Posterior vena cava (tissue), 2 donors: ENCODE measurements at places on chromosomes 5 and 9. TPM values are rescaled to one million over a fixed set of nuclear protein-coding genes. Genes with fewer than 3 reads are reported as not detected.

The C9orf85 gene
- total RNA-seq, result 9.9 TPM

The IL13 gene
- 0.29 TPM for total RNA-seq

- DNase-seq, result no peak
Observed at GRCh38 chr5:103393101-103393754, 134.7 kb downstream of the MACIR start.

DNA sequence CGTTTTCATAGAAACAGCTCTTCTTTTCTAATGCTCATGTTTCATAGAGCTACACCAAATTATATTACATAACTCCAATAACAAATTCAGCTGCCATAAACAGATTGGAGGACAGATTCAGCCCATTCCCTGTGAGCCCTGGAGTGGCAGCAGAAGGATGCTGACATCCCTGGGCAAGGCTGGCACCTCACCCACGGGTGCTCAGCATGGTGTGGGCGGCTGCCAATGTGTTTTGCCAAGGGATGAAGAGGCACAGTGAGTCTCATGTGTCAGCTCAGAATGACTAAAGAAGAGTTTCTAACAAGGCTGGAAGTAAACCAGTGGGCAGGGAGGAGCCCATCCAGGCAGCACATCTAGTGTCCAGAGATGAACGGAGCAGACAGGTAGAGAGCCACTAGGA, 127.1 kb upstream of the ICE1 start:
- DNase-seq, result no peak

GRCh38 chr5:1004461-1005248, 3.9 kb upstream of the NKD2 start:
- peak; percentile 92 for DNase-seq

GRCh38 chr5:128770907-128771306, 194.4 kb upstream of the SLC27A6 start:
- DNase-seq, result no peak

GRCh38 chr5:66861402-66861801, 265.2 kb downstream of the MAST4 start:
- no peak for DNase-seq

DNA sequence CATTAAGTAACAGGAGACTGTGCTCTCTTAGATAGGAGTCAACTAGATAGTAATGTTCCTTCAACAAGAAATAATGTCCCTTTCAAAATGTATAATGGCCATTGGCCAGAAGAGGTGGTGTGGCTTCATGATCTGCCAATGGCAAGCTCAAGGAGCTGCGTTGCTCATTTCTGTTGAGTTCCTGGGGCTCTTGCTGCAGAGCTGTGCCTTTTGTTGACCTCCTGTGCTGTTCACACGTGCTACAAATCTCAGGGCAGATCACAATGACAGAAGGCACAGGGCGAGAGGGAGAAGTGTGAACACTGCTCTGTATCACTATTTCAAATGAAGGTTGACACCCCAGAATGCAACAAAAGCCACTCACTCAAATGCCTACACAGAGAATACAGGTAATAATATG, 16.0 kb upstream of the TBC1D2 start:
- no peak for DNase-seq

The FNIP1 gene
- 34.1 TPM for total RNA-seq

DNA sequence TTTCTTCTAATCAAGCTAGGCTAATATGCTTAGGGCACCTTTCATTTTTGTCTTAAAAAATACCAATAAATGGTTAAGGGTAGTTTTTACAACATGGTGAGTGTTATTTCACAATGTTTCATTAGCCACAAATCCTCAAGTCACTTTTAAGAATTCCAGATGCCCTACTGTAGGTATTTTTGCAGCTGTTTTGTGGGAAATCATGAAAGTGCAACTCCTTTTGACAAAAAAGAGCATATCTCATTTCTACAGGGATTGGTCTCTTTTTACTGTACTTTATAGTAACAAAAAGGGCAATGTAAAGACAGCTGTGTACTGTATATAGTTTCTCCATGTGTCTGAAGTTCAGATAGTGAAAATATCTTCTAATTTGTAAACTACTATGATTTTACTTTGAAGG, 28.3 kb upstream of the GAS1 start:
- DNase-seq, result no peak

The ANKRD34B gene
- not detected for total RNA-seq

DNA sequence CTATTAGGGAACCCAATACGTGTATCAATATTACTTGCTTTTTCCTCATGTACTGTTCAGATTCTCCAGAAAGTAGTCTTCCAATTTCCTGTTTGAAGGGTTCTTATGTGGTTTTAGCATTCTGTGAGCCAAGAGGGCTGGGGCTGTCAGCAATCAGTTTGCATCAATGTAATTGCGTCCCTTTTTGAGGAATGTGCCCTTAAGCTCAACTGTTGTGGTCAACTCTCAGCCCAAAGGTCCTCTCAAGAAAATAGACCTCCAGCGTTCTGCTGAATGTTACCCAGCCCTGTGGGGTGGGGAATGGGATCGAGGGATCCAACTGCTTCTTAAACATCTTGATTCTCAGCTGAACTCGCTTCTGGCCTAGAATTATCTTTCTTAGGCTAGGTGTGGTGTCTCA, 43.8 kb upstream of the CDK20 start:
- DNase-seq, result no peak

The CRB2 gene
- not detected for total RNA-seq
